ENCODE measurements at places on chromosomes 13 and 19. TPM values are rescaled to one million over a fixed set of nuclear protein-coding genes. Genes with fewer than 3 reads are reported as not detected.

DNA sequence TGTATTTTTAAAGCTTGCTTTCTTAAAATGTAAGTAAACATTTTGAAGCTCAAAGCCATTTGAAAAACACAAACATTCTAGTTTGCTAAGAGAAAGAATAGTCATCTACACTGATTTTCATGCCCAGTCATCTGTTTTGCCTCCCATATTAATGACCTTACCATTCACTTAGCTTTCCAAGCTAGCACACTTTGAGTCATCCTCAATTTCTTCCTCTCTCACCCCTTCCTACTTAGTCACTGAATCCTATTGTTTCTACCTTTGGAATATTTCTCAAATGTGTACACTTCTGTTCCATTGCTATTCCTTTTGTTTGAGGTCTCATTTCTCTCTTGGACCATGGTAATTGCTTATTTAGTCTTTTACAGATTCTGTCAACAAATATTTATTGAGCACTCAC, 7.3 kb upstream of the HS6ST3 start:
- DNase-seq: peak; percentile 39

GRCh38 chr13:33110713-33111413, 94.6 kb downstream of the KL start:
- peak; percentile 70 for DNase-seq

GRCh38 chr13:97018029-97018819, 23.9 kb upstream of the OXGR1 start:
- DNase-seq: peak; percentile 75

DNA sequence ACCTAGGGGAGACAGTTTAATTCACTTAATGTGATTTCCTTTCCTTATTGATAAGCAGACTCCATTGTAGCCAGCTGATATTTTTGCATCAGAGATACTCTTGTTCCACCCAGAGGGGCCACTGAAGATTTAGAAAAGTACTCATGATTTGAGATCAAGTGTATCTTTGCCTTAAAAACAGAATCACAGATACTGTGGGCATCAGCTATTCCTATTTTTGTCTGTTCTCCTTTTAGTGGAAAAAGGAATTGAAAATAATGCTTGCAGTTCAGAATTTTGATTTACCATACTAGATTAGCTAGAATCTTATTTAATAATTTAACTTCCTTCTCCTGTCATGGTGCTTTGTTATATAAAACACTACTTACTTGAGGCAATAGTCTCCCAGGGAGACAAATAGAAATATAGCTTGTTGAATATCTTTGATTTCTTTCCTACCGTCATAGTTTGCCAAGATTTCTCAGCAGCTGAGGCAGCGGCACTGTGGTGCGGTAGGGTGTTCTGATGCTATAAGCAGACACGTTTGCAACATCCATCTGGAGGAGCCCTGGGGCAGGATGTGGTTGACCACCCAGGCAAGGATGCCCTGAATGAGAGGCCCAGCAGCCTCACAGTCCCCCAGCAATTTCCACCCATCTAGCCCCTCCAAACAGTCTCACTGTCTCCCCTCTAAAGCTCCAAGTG, 47.0 kb upstream of the RAP2A start:
- DNase-seq: no peak

GRCh38 chr13:30974350-30974749, 41.9 kb downstream of the TEX26 start:
- DNase-seq: no peak

GRCh38 chr19:41753936-41754529, 1.3 kb upstream of the CEACAM6 start:
- DNase-seq: peak; percentile 22

GRCh38 chr13:114315074-114315785, 927 bp downstream of the CHAMP1 start:
- DNase-seq: no peak

DNA sequence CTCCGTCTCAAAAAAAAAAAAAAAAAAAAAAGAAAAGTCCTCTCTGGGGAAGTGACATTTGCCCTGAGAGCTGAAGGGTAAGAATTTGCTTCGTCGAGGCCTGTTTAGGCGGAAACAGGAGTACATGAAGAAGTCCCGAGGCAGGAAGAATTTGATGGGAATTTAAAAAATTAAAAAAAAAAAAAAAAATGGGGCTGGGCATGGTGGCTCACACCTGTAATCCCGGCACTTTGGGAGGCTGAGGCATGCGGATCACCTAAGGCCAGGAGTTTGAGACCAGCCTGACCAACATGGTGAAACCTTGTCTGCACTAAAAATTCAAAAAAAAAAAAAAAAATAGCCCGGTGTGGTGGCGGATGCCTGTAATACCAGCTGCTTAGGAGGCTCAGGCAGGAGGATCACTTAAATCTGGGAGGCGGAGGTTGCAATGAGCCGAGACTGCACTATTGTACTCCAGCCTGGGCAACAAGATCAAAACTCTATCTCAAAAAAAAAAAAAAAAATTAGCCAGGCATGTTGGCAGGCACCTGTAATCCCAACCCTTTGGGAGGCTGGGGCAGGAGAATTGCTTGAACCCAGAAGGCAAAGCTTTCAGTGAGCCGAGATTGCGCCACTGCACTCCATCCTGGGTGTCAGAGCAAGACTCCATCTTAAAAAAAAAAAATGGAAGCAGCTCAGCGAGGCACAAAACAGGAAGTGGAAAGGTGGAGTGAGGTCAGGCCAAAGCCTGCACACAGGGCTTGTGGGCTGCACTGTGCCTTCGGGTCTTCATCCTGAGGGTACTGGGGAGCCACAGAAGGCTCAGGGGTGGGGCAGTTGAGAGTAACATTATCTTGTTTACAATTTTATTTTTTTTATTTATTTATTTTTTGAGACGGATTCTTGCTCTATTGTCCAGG, 4.9 kb downstream of the BAX start:
- DNase-seq: no peak

GRCh38 chr13:53126841-53127245, 98.2 kb downstream of the OLFM4 start:
- DNase-seq: no peak

Gene IFNL4
- total RNA-seq: not detected

DNA sequence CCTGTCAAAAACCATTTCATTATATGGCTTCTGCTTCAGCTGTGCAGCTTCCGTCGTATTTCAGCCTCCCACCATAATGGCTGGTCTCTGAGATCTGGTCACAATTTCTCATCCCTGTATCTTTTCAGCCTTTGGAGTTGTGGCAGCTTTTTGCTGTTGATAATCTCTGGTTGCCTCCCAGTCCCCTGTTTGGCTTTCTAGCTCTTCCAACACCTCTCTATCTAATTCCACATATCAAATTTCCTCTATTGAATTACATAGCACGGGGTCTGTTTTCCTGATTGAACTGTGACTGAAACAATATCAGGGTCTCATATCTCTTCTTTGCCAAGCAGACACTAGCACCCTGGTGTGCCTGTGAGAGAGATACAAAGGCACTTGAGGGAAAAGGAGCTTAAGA, 222.1 kb upstream of the OBI1 start:
- DNase-seq: no peak

Gene KRTDAP
- total RNA-seq: not detected

GRCh38 chr19:38285567-38285966, 18.5 kb upstream of the C19orf33 start:
- DNase-seq: no peak

DNA sequence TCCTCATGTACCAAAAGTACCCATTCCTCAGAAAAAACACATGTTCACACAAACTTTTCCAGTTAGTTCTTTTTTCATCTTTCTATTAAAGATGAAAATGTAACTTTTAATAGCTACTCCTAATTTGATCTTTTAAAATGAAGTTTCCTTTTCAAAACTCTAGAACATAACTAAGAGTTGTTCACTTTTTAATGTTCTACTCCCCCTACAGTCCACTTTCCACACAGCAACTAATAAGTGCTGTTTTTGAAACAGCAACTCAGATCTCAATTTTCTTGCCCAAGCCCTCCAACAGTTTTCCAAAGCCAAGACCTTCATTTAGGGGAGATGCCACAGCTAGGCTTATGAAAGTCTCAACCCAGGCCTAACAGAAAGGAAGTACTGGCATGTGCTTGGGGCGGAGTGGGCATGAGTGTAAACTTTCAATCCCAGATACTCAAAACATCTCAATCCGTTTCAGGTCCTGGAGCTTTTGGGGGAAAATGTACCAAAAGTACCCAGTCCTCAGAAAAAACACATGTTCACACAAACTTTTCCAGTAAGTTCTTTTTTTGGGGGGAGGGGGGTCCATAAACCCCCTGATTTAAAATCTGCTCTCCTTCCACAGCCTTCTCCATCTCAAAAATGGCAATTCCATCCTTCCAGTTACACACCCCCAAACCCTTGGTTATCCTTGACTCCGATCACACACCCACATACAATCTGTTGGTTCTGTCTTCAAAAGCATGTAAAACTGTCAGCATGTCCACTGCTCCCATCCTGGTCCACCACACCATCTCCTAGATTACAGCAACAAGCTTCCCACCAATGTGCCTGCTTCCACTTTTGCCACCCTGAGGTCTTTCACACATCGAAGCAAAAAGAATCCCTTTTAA, 2.0 kb downstream of the FBL start:
- DNase-seq: peak; percentile 70

Gene KANK3
- total RNA-seq: 0.09 TPM

Gene TMEM255B
- not detected for total RNA-seq

Data from fibroblast of the aortic adventitia (primary cell).